Cortex of kidney (tissue), 1 donor: ENCODE measurements at places on chromosomes 6 and 20.

DNA sequence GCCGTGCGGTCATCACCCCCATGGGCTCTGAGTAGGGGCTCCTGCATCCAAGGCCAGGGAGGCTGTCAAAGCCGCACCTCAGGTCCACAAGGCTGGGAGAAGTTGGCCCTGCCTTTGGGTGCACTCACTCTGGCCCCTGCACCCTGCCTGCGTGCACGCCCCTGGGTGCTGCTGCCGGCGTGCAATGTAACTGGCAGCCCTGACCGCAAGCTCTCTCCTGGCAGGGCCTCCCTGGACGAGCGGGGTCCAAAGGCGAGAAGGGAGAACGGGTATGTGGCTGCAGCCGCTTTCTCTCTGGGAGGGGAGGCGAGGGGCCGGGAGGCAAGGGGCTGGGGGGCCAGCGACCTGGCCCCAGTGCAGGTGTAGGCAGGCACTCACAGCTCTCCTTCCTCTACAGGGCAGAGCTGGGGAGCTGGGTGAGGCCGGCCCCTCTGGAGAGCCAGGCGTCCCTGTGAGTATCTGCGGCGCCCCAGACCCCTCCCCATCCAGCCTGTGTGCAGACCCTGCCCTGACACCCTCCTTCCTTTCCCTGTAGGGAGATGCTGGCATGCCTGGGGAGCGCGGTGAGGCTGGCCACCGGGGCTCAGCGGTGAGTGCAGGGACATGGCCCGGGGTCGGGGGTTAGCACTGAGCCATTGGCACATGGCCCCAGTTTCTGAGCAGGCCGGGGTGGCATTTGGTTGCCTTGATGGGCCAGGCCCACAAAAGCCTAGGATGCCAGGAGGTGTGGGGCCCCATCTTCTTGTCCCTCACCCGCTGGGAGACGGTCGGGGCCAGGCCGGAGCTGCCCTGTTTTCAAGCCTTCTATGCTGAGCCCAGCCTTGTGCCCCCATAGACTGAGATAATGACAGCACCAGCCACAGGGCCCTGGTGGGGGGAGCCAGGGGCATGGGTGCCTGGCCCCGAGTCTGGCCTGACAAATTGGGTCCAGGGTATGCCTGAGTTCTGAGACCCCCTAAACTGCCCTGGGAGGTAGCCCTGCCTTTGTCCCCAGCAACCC, 12.7 kb downstream of the COL9A3 start:
- no peak for DNase-seq

GRCh38 chr6:147507162-147508041, 1.1 kb upstream of the SAMD5 start:
- no peak for DNase-seq

DNA sequence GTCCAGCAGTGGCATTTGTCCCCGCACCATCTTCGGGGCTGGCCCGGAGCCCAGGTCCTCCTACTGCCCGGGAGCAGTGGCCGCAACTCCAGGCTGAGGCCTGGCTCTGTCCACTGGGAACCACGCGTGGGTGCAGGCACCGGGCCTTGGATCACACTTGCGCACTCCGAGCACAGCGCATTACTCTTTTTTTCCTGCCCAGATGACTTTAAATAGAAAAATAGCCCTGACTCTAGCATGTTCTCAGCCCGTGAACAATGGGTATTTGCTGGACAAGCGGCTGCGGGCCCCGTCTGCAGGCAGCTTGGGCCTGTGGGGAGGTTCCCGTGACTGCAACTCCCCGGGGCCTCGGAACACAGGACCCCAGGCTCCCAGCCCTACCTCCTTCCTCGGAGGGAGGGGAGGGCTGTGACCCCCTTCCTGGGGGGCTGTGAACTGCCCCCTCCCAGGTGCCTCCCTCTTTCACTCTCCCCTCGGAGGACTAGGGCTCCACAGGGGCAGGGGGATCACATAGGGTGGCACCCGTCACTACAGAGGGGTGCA, 162.2 kb downstream of the TBXT start:
- no peak for DNase-seq

DNA sequence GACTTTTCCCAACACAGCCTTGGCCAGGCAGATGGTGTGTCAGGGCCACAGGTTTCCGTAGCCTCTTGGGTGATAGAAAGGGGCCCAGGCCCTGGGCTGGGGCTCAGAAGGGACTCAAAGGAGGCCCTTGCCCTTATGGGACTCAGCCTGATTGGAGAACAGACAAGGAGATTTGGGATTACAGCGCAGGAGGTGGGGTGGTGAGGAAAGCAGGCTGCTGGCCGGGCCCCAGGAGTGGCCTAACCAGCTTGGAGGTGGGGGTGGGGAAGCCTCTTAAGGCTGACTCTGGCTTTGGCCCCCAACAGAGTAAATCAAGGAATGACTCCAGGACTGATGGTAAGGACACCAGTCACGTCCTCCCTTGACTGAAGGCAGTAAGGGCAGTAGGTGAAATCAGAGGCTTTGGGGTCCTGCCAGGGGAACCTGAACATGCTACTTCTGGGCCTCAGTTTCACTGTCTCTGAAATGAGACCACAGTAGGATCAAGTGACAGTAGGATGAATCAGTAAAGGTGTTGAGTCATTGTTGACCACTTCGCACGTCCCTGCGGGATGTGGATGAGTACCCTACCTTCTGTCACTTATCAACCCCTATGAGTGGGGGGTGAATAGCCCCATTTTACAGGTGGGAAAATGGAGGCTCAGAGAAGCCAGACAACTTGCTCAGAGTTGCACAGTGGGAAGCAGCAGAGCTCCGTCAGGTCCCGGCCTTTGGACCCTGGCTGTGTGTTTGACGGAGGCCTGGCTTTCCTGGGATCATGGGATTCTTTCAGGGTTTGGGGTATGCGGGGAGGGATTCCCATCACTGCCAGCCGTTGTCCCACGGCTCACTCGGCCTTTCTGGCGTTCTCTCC, 4.5 kb downstream of the SNAI1 start:
- no peak for DNase-seq

- DNase-seq: no peak
These were observed 7.8 kb upstream of the NEU1 start for GRCh38 chr6:31870385-31870921.

GRCh38 chr20:52493171-52493721, 301.7 kb upstream of the ZFP64 start:
- DNase-seq: no peak

GRCh38 chr6:79833964-79834284, 113.4 kb downstream of the ELOVL4 start:
- no peak for DNase-seq

DNA sequence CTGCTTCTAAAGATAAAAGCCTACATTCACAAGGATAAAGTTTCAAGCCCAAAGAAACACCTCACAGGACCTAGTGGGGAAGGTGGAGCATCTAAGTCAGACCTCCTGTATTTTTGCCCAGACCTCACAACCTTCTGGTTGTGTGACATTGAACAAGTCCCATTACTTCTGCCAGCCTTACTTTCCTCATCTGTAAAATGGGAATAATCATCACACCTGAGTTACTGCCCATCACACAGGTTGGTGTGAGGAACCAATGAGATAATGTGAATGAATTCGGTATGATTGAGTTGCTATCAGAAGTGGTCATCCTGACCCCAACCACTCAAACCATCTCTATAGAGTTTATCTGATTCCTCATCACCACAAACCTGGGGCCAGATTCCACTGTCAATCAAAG, 11.1 kb upstream of the SLC22A23 start:
- DNase-seq: no peak

DNA sequence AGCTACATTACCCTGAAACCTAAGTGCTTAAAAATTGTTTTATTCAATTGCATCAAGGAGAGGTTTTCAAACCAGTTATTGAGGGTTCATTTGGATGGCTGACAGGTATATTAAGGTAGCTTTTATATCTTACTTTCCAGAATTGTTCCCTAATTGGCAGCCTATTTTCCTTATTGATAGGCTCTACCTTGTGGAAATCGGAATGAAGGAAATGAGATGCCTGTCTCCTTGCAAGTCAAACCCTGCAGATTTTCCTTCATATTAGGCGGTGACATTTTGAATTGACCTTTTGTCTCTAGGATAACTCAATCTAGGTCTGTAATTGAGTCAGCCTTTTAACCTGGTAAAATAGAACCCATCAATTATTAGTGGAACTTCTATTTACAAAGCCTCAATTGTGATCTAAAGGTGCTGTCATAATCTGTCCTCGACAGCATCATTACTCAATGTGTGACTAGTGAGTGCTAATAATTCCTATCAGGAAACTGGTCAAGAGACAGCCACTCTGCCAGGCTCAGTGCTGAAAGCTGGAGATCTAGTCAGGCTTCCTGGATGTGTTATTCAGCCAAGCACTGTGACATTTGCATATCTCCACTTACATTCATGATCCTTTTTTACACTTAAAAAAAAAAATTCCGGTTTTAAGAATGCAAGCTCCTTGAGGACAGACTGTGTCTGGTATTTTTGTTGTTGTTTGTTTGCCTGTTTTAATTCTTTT, 20.1 kb downstream of the OPRM1 start:
- no peak for DNase-seq

- DNase-seq: no peak
These were observed 87.2 kb downstream of the SLX4IP start for GRCh38 chr20:10522328-10522727.

GRCh38 chr6:107917451-107918375, 40.3 kb downstream of the SEC63 start:
- no peak for DNase-seq

DNA sequence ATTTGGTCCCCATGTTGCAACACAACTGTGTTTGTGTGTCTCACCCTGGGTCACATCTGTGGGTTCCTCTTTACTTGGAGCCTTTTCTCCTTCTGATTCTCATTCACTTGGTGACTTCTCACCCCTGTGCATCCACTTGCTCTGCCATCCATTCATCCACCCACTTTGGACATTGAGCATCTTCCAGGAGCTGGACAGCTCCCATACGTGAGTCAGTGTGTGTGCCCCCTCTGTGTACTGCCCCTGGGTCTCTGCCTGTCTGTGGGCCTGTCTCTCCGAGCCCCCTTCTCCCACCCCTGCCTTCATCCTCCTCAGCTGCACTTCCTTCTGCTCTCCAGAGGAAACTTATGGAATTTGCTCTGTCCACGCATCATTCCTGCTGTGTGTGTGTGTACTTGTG, 67.8 kb upstream of the NNAT start:
- DNase-seq: no peak
